ENCODE measurements at places on chromosomes 6 and 20.

DNA sequence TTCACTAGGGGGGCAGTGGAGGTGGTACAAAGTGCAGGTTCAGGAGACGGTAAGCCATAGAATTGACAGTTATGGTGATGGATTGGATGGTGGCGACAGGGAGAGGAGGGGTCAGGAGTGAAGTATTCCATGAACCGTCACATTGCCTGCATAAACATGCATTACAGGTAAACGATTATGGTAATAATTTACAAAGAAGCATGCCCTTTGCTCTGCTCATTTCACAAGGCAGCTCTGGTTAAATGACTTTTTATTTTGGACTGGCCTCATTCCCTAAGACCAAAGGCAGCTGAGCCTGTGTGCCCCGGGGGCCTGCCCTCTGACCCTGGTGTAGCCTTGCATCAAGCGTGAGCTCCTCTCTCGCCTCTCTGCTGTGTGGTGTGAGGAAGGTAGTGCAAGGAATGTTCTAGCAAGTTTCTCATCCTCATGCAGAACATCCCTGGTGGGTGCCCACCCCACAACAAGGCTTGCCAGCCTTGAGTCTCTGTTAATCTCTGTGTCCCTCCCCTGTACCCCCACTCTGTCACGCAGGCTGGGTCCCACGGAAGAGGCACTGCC is 59.0 kb downstream of the PPP1R14C start:
- no peak overlapping the region for H3K27ac ChIP-seq
- no peaks in the 10 kb centered on the region for H3K36me3 ChIP-seq
- no peak for DNase-seq
- peaks cover 5% of the 10 kb centered on the region for H3K4me1 ChIP-seq
- H3K4me3 ChIP-seq, result no peak overlapping the region

- no peaks in the 10 kb centered on the region for H3K4me1 ChIP-seq
- no peaks in the 10 kb centered on the region for H3K36me3 ChIP-seq
- H3K27me3 ChIP-seq, result no peaks in the 10 kb centered on the region
- no peak overlapping the region for H3K4me3 ChIP-seq
Observed at GRCh38 chr6:166608774-166609173, 18.3 kb downstream of the RPS6KA2 start.

- H3K27me3 ChIP-seq, result no peaks in the 10 kb centered on the region
- H3K4me1 ChIP-seq, result no peaks in the 10 kb centered on the region
- H3K4me3 ChIP-seq, result no peak overlapping the region
- H3K27ac ChIP-seq, result no peak overlapping the region
Observed at GRCh38 chr20:41198443-41198842, 61.1 kb downstream of the PLCG1 start.

- H3K4me1 ChIP-seq, result no peaks in the 10 kb centered on the region
- no peaks in the 10 kb centered on the region for H3K27me3 ChIP-seq
- DNase-seq, result no peak
- H3K36me3 ChIP-seq, result no peaks in the 10 kb centered on the region
- H3K4me3 ChIP-seq, result no peak overlapping the region
Observed at GRCh38 chr6:136371959-136372358, 82.3 kb upstream of the BCLAF1 start.

DNA sequence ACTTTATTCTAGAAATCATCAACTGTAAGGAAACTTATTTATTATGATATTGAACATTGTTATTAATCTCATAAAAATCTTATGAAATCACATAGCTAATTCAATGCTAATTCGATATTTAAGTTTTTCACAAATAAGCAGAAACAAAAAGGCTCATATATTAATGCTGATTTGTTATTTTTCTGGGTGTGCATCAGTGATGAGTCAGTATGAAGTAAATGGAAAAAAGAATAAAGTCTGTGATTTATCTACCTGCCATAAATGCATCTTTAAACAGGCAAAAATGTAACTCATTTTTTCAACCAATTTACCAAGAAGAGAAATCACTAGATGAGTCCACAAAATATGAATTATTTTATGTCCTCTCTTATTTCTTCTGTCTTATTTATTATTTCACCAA is 253.5 kb downstream of the PTPRK start:
- H3K27ac ChIP-seq, result no peak overlapping the region
- DNase-seq, result no peak
- H3K4me3 ChIP-seq, result no peak overlapping the region
- H3K4me1 ChIP-seq, result no peaks in the 10 kb centered on the region
- H3K36me3 ChIP-seq, result no peaks in the 10 kb centered on the region

DNA sequence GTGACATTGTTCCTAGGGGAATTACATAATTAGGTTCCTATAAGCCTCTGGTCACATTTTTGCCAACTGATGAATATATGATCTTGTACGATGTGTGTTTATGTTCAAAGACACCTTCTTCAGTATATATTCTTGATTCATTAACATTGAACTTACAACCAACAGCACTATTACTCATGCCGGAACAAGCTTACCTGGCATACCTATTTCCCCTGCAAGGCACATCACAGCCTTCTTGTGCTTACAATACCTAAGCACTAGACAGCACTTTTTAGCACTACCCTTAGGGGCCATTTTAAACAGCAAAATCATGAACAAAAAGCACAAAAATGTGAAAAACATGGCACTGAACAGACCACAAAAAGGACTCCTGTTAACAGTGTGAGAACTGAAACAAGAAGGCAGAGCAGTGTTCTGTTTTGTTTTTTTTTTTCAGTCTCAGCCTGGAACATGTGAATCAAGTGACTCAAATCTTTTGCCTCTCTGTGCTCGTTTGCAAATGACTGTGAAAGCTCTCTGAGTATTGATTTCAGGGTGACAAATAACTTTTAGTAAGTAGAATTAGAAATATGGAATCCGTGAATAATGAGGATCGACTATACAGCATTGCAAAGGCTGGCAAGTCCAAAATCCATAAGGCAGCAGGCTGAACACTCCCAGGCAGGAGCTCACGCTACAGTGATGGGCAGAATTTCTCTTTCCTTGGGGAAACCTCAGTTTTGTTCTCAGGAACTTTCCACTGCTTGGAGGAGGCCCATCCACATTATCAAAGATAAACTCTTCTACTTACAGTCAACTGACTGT is 102.3 kb upstream of the TSHZ2 start:
- no peaks in the 10 kb centered on the region for H3K4me1 ChIP-seq
- no peaks in the 10 kb centered on the region for H3K27me3 ChIP-seq
- H3K4me3 ChIP-seq, result no peak overlapping the region
- no peak overlapping the region for H3K27ac ChIP-seq

- DNase-seq, result no peak
- no peak overlapping the region for H3K4me3 ChIP-seq
- no peak overlapping the region for H3K27ac ChIP-seq
- no peaks in the 10 kb centered on the region for H3K27me3 ChIP-seq
- H3K4me1 ChIP-seq, result no peaks in the 10 kb centered on the region
Observed at GRCh38 chr6:130034378-130035146, 16.2 kb downstream of the L3MBTL3 start.

GRCh38 chr6:80502871-80503270 is 396.4 kb downstream of the BCKDHB start:
- no peak overlapping the region for H3K4me3 ChIP-seq
- no peaks in the 10 kb centered on the region for H3K4me1 ChIP-seq
- DNase-seq, result no peak
- no peaks in the 10 kb centered on the region for H3K36me3 ChIP-seq

GRCh38 chr6:37218061-37218460 is 39.5 kb upstream of the TBC1D22B start:
- DNase-seq, result no peak
- peaks cover 3% of the 10 kb centered on the region for H3K4me1 ChIP-seq
- H3K36me3 ChIP-seq, result no peaks in the 10 kb centered on the region
- no peak overlapping the region for H3K4me3 ChIP-seq
- H3K27ac ChIP-seq, result no peak overlapping the region
- H3K27me3 ChIP-seq, result no peaks in the 10 kb centered on the region

GRCh38 chr20:9011121-9011520 is 57.8 kb upstream of the PLCB4 start:
- H3K36me3 ChIP-seq, result no peaks in the 10 kb centered on the region
- H3K27ac ChIP-seq, result no peak overlapping the region
- no peaks in the 10 kb centered on the region for H3K27me3 ChIP-seq
- DNase-seq, result no peak
- H3K4me1 ChIP-seq, result no peaks in the 10 kb centered on the region
- no peak overlapping the region for H3K4me3 ChIP-seq

GRCh38 chr6:8065519-8065911 is 1.3 kb upstream of the BLOC1S5 start:
- H3K27ac ChIP-seq, result no peak overlapping the region
- no peaks in the 10 kb centered on the region for H3K27me3 ChIP-seq
- DNase-seq, result no peak
- no peak overlapping the region for H3K4me3 ChIP-seq

GRCh38 chr20:22583773-22584521 is 425 bp downstream of the FOXA2 start:
- H3K4me3 ChIP-seq, result peak overlapping the region; percentile 55
- no peaks in the 10 kb centered on the region for H3K4me1 ChIP-seq
- no peaks in the 10 kb centered on the region for H3K36me3 ChIP-seq
- peak; percentile 81 for DNase-seq
- H3K27ac ChIP-seq, result peak overlapping the region; percentile 80
- H3K27me3 ChIP-seq, result no peaks in the 10 kb centered on the region

DNA sequence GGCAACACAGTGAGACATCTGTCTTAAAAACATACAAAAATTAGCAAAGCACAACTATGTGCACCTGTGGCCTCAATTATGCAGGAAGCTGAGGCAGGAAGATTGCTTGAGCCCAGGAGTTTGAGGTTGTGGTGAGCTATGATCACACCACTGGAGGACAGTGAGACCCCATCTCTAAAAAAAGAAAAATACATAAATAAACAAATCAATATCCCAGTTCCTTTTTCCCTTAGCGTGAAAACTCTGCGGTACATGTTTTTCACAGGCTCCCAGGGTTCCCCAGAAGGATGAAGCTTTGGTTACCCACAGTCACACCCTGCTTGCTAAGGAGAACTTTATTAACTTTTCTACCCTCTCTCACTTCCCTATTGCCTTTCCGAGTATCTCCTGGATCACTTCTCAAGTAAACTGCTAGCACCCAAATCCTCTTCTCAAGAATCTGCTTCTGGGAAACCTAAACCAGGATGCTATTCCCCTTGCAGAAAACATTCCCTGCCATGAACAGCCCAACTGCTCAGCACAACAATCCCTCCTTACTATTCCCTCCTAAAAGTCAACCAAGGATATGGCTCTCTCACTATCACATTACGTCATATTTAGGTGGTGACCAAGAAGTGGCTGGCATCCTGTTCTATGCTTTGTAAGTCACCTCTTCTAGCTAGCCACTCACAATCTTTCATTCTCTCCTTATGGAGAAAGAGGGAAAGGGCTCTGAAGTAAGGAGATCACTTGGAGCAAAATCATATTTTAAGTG is 122.4 kb downstream of the IPCEF1 start:
- no peak for DNase-seq
- no peaks in the 10 kb centered on the region for H3K36me3 ChIP-seq
- H3K27ac ChIP-seq, result no peak overlapping the region
- no peak overlapping the region for H3K4me3 ChIP-seq
- no peaks in the 10 kb centered on the region for H3K4me1 ChIP-seq

DNA sequence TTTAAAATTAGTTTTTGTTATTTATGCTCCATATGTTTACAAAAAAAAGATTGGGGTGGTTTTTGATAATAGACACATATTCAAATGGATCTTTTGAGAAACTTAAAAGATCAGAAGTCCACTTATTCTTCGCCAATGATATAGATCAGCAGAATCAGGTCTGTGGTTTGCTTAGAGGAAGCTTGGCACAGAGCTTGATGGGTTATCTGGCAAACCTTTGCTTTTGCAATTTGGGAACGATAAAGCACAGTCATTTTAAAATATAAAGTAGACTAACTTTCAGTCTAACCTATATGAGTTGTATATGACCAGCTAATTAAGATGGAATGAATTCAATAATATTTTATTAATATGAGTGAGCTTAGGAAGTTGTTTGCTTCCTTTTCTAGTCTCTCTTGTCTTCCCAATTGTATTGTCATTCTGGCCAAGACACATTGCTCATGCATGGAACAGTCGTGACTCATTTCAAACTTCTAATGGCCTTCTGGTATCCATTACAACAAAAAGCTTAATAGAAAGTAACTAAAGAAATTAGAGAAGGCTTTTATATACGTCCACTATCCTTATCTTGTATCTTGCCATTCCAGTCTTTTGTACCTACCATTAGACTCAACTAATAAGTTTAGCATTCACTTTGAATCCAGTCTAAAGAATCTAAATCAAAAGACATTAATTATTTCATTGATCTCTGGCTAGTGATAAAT is 118.7 kb downstream of the TBX18 start:
- H3K27ac ChIP-seq, result no peak overlapping the region
- no peaks in the 10 kb centered on the region for H3K4me1 ChIP-seq
- H3K27me3 ChIP-seq, result no peaks in the 10 kb centered on the region
- no peaks in the 10 kb centered on the region for H3K36me3 ChIP-seq
- no peak overlapping the region for H3K4me3 ChIP-seq

GRCh38 chr6:166325383-166326042 is 16.8 kb downstream of the SFT2D1 start:
- H3K27ac ChIP-seq, result no peak overlapping the region
- H3K4me1 ChIP-seq, result peaks cover 13% of the 10 kb centered on the region
- H3K27me3 ChIP-seq, result no peaks in the 10 kb centered on the region
- no peak overlapping the region for H3K4me3 ChIP-seq

DNA sequence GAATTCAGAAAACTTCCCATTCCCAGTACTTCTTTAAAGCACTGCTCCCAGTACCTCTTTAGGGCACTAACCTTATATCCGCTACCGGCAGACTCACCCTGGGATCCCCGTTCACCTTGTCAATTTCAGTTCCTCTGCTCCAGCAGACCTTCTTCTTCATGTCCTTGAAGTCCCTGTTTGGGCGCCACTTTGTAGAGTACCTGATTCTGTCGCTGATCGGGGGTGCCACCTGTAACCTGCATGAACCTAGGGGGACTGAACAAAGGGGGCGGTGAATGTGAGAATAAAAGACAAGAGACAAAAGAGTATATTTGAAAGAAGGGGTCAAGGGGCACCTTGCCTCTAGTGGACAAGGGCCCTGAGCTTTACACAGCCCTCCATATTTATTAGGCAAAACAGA is 4.9 kb upstream of the GINS1 start:
- no peaks in the 10 kb centered on the region for H3K4me1 ChIP-seq
- H3K4me3 ChIP-seq, result no peak overlapping the region
- DNase-seq, result no peak
- no peaks in the 10 kb centered on the region for H3K27me3 ChIP-seq
- no peaks in the 10 kb centered on the region for H3K36me3 ChIP-seq

GRCh38 chr20:11581271-11581670 is 336.4 kb upstream of the BTBD3 start:
- no peaks in the 10 kb centered on the region for H3K4me1 ChIP-seq
- H3K27me3 ChIP-seq, result no peaks in the 10 kb centered on the region
- H3K4me3 ChIP-seq, result no peak overlapping the region
- no peak overlapping the region for H3K27ac ChIP-seq
- H3K36me3 ChIP-seq, result no peaks in the 10 kb centered on the region

- DNase-seq, result no peak
- no peaks in the 10 kb centered on the region for H3K36me3 ChIP-seq
- H3K4me1 ChIP-seq, result no peaks in the 10 kb centered on the region
- H3K27me3 ChIP-seq, result no peaks in the 10 kb centered on the region
- no peak overlapping the region for H3K4me3 ChIP-seq
Observed at GRCh38 chr6:6816716-6817115, 228.2 kb downstream of the LY86 start.
